ENCODE measurements at places on chromosomes 1 and 21.

GRCh38 chr1:154970631-154971340 lies at the start of gene SHC1:
Gene SHC1, minus strand, starts transcription at chr1:154970747. Its CDS starts 221 bp downstream, at chr1:154970526.
- peak; percentile 56 for DNase-seq

DNA sequence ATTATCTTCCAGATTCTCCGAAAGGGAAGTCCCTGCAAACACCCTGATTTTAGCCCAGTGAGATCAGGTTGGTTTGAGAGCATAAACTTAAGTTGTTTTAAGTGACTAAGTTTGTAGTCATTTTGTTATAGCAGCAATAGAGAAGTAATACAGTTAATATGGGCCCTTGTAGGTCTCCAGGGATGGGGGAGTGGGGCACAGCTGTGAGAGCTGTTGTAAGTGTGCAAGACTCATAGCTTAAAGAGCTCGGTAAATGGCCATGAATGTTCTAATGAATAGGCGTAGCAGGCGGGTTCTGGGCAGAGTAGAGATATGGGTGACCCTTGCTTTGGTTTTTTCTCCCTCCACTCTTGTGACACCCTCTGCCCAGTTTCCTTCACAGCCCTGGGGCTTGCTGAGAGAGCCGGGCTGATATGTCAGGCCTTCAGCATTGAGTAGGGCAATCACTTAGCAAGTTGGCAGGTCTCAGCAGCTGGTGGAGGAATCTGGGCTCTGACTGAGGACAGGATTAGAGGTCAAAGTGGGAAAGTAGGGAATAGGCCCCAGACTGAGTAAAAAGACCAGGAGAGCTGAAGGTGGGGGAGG lies 16.0 kb upstream of the ID3 start:
- DNase-seq: no peak

DNA sequence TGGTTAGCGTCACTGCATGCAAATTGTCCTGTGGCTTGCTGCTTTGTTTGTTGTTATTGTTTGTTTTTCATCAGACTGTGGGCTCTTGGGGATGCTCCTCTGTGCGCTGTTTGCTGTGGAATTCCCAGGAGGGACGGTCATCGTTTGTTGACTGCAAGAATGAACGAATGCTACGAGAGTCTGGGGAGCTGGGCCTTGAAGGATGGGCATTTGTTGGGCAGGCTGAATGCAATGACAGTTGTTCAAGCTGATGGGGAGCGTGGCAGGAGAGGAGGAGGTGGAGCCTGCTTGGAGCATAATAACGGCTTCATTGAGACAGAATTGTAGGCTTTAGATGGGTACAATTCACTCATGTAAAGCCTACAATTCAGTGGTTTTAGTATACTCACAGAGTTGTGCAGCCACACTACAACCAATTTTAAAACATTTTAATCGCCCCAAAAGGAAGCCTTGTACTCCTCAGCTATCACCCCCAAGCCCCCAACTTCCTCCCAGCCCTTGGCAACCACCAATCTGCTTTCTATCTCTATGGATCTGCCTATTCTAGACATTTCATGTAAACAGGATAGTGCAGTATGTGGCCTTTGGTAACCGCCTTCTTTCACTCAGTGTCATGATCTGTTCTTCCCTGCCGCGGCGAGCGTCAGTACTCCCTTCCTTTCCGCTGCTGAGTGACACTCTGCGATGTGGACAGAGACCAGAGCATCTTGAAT lies 190.2 kb downstream of the CAMTA1 start:
- DNase-seq: no peak

- no peak for DNase-seq
Observed at GRCh38 chr1:66929691-66929998, 4.9 kb downstream of the MIER1 start.

DNA sequence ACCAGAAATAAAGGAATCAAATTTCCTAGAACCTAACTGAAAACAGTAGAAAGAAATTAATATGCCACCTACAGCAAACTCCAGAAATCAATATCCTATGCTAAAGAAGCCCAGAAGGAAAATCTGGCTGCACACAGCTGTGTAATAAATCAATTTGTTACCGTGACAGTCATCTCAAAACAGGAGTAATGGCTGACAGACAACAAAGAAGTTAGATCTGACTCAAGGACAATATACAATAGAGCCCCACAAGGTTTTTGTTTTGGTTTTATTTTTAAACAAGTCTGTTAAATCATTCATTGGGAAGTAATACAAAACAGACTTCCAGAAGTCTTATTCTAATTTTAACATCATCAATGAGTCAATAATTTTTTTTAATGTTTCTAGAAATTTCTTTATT lies 168.4 kb downstream of the RERE start:
- no peak for DNase-seq

GRCh38 chr1:166570954-166571353 lies 268.3 kb upstream of the POGK start:
- no peak for DNase-seq

DNA sequence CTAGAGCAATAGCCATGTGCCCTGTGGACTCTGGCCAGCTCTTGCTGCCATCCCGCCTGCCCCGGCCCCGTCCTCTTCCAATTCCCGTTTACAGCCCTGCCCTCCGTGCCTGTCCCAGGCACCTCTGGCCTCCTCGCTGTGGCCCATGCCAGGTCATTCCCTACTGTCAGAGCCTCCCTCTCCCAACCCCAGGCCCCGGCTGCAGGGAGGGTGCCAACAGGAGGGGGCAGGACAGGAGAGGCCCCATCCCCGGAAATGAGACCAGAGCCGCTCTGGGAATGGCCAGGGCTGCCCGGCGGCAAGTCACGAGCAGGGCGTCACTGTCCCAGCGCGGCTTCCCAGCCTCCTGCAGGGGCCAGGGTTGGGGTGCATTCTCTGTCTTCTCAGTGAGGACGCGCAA lies 23.5 kb upstream of the TSPEAR start:
- no peak for DNase-seq

DNA sequence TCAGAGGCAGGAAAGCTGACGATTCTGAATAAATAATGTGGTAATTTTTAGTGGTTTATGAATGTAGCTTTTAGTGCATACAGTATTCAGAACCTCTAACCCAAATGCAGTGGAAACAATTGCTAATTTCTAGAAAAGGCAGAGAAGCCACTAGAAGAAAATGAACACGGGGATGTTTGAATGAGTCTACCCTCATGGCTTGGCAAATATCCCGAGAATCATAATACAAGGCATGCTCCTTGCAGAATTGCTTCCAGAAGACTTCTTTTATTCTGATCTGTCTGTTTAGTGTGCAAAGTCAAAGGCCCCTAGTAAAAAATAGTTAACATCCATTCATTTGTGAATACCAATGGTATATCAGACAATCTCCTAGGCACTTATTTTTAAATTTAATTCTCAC lies 246.8 kb downstream of the LMO4 start:
- DNase-seq: no peak

GRCh38 chr1:107883562-107883961 lies 81.4 kb downstream of the VAV3 start:
- no peak for DNase-seq

DNA sequence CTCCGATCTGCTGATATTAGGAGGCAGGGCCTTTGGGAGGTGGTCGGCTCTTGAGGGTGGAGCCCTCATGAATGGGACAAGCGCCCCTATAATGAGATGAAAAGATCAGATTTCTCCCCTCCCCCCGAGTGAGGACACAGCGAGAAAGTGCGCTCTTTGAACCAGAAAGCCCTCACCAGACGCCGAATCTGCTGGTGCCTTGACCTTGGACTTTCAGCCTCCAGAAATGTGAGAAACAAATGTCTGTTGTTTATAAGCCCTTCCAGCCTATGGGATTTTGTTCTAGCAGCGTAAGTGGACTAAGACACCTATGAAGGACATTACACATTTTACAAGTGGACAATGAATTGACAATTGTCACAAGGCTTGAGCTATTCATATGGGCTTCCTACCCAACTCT lies 80.2 kb downstream of the RIPK4 start:
- DNase-seq: no peak

- DNase-seq: no peak
Observed at GRCh38 chr1:236834876-236835275, 39.8 kb downstream of the MTR start.

DNA sequence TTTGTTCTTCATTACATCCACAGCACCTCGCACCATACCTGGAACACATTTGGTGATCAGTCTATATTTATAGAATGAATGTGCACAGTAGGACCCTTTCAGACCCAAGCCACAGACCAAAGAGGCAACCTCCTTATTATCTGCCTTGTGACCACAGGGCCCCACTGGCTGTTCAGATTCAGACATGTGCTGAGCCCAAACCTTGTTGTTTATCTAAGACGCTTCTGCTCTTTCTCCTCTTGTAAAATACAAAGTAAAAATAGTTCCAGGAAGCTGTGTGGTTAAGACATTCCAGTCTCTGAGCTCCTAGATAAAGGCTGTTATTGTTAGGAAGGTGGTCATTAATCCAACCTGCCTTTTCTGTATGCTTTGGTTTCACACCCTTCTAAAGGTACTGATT lies 3.6 kb upstream of the SCMH1 start:
- DNase-seq: no peak

GRCh38 chr1:184166485-184166884 lies 115.0 kb downstream of the TSEN15 start:
- no peak for DNase-seq

- no peak for DNase-seq
Observed at GRCh38 chr1:87179076-87179810, 149.4 kb upstream of the LMO4 start.

- DNase-seq: no peak
Observed at GRCh38 chr1:31310198-31310597, 13.4 kb downstream of the ZCCHC17 start.

Measured in CD4-positive, alpha-beta T cell treated with Interleukin-6 for 4 hours (primary cell).